ENCODE measurements at places on chromosomes 11 and 22.

GRCh38 chr11:61976813-61977475 lies 9.5 kb upstream of the FTH1 start:
- no peak for DNase-seq

- peak; percentile 70 for DNase-seq
Observed at GRCh38 chr22:39534591-39535356, 2.2 kb upstream of the RPS19BP1 start.

DNA sequence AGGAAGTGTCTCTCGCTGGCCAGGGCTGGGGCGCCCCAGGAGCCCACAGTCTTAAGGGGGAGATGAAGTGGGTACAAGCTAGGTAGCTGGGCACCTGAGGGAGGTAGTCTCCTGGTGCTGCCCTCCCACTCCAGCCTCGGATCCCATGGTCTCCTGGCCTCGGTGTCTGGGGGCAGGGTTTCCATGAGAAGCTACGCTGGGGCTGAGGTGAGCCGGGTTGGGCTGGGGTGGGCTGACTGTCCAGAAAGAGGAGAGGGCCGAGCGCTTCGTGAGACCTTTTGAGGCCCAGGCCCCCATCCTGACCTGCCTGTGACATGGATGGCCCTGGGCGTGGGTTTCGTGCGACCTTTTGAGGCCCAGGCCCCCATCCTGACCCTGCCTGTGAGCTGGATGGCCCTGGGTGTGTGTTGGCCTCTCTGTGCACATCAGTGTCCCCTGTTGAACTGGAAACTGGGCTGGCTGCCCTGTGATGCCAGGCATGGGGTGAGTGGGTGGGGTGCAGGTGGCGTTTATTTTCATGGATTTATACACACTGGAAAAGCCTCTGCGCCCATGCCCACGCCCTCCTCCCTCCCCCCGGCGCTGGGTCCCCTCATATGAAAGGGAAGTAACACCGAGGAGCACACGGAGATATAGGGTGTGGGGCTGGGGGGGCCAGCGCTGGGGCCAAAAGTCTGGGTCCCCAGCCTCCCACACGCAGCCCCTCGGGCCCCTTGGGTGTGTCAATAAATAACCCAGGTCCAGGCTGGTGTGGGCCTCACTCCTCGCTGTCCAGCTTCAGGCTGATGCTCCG lies 8.6 kb downstream of the AIP start:
- DNase-seq = no peak

GRCh38 chr11:91998481-91998880 lies 226.1 kb upstream of the FAT3 start:
- no peak for DNase-seq

DNA sequence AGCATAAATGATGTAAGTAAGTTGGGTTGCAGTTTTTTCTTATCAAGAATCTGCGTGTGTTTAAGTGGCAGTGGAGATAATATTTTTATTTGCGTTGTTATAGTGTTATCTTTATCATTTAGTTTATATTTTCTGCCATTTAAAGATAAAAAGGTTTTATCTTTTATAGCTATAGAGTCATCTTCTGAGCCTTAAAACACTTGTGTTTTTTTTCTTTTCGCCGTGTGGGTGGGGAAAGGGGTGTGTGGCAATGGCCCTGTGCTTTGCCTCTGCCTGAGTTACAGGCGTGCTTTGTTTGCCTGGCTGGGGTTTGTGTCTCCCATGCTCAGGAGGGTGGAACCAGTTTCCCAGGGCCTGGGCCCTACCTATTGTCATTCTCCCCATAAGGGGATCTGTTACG lies 16.2 kb downstream of the ARHGEF12 start:
- DNase-seq = no peak

GRCh38 chr22:44001521-44001920 lies 22.6 kb upstream of the PARVB start:
- DNase-seq = no peak

DNA sequence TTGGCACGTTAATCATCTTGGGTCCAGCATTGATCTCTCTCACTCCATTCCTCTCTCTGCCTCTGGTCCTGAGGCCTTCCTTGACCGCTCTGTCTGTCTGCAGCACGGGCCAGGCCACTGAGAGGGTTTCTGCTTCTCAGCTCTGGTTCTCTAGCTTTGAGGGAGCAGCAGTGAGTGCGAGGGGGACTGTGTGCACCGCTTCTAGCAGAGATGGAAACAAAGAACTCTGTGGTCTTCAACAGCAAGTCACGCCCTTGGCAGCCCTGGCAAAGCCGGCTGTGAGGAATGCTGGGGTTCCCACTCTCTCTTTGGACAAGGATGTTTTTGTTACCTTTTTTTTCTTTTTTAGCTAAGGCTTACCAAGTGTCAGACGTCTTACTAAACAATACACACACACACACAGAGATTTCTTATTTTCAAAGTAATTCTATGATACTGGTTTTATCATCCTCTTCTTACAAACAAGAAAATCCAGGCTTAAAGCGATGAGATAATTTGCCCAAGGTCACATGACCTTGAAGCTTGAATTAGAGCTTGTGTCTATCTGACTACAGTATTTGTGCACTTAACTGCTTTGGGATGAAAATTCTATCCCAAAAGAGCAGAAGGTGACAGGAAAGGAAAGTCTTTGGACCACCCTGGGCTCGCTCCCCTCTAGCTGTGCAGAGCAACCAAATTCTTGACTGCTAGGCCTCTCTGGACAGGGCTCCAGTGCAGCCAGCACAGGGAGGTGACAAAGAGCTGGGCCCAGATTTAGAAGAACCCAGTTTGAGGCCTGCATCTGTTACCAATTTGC lies 293.2 kb downstream of the NTM start:
- no peak for DNase-seq
